ENCODE measurements at places on chromosomes 16 and 17. TPM values are rescaled to one million over a fixed set of nuclear protein-coding genes. Genes with fewer than 3 reads are reported as not detected.

TRAF7 gene
- 46.7 TPM for polyA plus RNA-seq

GSG1L2 gene
- not detected for polyA plus RNA-seq

RNF222 gene
- polyA plus RNA-seq = 0.09 TPM

OTOP2 gene
- not detected for polyA plus RNA-seq

YBX2 gene
- polyA plus RNA-seq = 3.6 TPM

PPL gene
- 1.7 TPM for polyA plus RNA-seq

ATP2A3 gene
- polyA plus RNA-seq = 7.3 TPM

SEZ6L2 gene
- polyA plus RNA-seq = 3.3 TPM

SP6 gene
- polyA plus RNA-seq = 0.93 TPM

DNA sequence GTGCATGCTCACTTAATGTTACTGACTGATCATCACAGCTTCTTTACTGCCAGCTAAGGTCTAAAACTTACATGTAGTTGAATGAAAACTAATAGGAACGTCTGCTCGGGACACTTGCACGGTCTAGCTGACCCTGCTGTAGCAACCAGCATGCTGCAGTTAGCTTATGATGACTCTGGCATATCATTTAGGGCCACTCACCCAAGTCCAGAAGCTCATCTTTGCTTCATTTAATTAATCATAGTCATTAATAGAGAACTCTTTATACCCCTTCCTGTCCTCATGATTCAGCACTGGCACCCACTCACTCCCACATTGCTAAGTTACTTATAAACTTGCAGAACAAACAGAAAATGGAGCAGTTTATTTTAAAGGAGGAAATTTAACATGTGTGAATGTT lies 136.3 kb downstream of the NLK start:
- DNase-seq = no peak

DNA sequence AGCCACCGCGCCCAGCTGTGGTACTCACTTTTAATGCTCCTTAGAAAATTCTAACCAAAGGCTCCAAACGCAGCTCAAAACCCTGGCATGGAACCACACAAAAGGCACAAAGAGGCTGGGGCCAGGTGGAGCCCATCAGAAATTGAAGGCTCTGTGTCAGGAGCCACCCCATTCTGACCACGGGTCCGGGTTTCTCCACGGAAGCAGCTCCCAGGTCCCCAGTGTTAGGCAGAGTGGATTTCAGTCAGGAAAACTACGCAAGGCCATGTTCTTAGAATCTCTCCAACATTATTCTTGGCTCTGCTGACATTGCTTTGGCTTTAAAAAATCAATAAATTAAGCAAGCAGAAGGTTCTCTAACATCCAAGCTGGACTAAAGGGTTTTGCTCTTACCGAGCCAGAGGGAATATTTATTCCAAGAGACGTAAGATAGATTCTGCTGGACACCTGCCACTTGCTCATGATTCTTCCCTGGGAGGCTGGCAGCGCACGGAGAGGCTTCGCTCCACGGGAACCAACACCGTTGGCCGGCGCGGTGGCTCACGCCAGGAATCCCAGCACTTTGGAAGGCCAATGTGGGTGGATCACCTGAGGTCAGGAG lies 93.5 kb downstream of the NXN start:
- DNase-seq = peak; percentile 81

GRCh38 chr16:68744744-68745280 lies 7.7 kb downstream of the CDH1 start:
- DNase-seq = no peak

- DNase-seq = peak; percentile 32
Observed at GRCh38 chr16:77937473-77938149, 84.7 kb upstream of the CLEC3A start.

DNA sequence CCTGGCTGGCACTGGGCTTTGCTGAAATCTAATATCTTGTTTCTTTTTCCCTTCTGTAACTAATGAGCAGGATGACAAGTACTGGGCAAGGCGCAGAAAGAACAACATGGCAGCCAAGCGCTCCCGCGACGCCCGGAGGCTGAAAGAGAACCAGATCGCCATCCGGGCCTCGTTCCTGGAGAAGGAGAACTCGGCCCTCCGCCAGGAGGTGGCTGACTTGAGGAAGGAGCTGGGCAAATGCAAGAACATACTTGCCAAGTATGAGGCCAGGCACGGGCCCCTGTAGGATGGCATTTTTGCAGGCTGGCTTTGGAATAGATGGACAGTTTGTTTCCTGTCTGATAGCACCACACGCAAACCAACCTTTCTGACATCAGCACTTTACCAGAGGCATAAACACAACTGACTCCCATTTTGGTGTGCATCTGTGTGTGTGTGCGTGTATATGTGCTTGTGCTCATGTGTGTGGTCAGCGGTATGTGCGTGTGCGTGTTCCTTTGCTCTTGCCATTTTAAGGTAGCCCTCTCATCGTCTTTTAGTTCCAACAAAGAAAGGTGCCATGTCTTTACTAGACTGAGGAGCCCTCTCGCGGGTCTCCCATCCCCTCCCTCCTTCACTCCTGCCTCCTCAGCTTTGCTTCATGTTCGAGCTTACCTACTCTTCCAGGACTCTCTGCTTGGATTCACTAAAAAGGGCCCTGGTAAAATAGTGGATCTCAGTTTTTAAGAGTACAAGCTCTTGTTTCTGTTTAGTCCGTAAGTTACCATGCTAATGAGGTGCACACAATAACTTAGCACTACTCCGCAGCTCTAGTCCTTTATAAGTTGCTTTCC lies 56.0 kb downstream of the HLF start:
- no peak for DNase-seq

- DNase-seq = no peak
Observed at GRCh38 chr16:17724242-17724898, 253.6 kb upstream of the XYLT1 start.

DNA sequence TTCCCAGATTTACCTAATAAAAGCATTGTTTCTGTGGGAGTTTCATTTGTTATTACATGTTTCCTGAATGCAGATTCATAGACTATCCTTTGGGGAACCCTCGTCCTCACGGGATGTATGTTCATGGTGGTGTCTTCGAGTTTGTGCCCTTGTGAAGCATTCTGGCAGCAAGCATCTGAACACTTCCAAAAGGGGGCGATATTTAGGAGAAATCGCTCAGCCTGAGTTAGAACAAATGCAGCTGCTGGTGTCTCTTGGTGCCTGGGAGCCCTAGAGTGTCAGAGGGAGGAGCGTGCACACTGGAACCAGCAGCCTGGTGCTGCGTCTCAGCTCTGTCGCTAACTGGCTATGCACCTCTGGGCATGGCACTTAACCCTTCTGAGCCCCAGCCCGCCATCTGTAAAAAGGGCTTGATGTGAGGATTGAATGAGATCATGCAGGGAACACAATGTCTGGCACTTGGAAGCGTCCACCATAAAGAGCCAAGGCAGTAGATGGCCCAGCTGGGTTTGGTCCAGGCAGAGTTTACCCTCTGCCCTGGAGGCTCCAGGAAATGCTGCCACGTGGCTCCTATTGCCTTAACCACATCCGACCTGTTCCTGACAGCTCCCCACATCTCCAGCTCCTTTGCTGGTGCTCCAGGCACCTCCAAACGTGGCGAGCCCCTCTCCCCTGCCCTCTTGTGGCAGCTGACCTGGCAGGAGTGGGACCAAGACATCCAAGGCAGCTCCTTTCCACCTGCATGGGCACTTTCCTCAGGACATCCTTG lies 25.0 kb upstream of the C16orf78 start:
- no peak for DNase-seq

DNA sequence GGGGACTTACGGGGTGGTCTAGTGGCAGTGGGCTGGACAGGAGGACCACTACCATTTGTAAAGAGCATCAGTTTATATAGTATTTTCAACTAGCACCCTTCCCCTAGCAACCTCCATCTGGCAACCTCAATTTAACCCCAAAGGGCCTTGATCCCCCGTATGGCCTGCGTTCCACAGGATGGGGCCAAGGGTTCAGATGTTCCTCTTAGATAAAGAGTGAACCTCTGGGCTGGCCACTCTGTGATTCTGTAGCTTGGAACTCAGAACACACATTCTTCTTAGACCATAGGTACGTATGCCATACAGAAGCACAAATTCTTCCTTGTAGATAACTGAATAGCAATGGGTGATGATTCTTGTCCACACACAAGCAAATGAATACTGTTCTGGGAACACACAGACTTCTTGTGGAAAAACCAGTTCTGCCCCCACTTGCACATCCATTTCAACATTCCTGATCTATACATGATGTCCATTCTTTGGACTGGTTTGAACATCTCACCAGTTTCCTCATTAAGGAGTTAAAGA lies 1.9 kb upstream of the GGA2 start:
- DNase-seq = no peak

- no peak for DNase-seq
Observed at GRCh38 chr17:56310782-56311181, 157.5 kb downstream of the ANKFN1 start.

DNA sequence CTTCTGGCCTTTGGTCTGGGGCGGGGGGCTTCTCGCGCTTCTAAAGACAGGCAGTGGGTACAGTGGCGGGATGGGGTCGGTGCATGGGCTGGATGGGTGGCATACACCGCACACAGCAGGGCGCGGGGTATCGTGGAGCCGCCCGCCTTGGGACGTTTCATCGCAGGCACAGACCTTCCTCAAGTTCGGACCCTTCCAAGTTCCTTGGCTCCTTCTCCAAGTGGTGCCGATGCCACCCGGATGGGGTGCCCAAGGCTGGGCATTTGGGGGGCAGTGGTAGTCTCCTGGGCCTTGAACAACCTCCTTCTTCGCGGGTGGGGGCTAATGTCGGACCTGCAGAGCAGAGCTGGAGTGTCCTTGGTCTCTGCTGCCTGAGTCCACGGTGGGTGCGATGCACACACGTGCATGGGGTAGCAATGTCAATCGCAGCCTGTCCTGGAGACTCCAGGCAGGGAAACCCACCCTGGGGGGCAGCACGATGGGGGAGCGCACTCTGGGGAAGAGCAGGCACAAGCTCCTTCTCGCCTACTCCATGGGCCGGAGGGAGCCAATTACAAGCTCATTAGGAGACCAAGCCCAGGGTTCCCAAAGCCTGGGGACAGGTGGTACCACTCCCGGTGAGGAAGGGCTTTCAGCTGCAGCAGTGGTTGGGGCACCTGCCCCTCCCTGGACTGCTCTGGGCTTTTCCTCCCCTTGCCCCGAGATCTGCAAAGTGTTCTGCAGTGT lies 686 bp upstream of the MTSS2 start:
- DNase-seq = no peak

DNA sequence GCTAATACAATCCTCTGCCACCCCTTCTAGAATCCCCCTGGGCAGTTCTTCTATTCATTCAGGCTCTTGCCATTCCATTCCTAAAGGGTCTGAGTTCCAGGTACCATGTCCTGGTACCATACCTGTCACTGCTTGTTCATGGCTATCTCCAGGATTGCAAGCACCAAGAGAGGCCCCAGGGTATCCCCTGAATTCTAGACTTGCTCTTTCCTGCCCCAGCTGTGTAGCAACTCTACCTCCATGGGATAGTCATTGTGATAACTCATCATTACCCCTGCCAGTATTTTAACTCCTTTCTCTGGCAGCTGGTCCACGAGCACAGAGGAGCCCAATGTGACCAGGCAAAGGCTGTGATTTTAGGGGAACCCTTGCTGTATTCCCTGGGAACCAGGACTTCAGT lies 143.7 kb upstream of the CDH5 start:
- no peak for DNase-seq

- DNase-seq = no peak
Observed at GRCh38 chr17:72403713-72404209, 282.9 kb downstream of the SOX9 start.

DNA sequence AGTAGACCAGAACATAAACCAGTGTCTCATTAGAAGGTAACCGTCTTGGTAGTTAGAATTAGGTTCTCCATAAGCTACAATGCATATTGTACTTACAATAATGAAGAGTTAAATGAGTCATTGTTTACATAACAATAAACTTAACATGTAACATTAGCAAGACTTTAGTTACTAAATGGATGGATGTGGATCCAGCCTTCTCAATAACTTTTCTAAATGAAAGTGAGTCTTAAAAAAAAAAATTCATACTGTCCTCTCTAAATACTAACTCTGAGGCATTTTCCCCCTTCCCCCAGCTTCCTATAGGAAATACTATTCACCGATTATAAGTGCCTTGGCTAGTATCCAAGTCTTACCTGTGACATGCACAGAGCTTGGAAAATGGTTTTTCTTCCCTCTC lies 155.3 kb downstream of the CYB561 start:
- DNase-seq = no peak

GRCh38 chr16:69725480-69726312 lies 664 bp downstream of the NQO1 start:
- no peak for DNase-seq

DNA sequence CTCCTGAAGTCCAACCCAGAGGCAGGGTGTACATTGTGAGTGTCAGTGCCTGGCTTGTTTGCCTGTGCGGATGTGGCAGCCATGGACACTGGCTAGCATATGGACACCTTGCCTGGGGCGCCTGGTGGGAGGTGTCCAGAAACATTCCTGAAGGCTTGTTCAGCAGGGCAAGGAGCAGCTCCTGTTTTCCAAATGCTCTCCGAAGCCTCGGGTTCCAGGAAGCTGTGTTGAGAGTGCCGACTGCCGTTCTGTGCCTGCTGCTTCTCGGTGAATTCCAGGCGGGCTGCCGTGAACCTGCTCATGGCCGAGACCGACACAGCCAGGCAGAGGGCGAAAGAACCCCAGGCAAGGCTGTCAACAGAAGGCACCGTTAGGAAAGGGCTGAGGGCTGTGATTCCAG lies 10.9 kb upstream of the DHRS7C start:
- no peak for DNase-seq
